Activated T-cell treated with anti-CD3 and anti-CD28 coated beads, Interleukin-2, amount 50 U/mL, for 72 hours (primary cell): ENCODE measurements at places on chromosomes 3 and 15. TPM values are rescaled to one million over a fixed set of nuclear protein-coding genes. Genes with fewer than 3 reads are reported as not detected.

Gene TBCCD1
- 13.6 TPM for total RNA-seq

Gene CGNL1
- total RNA-seq: not detected

Gene TICRR
- 18.5 TPM for total RNA-seq

Gene PCYT1A
- 56.9 TPM for total RNA-seq

Gene CCK
- not detected for total RNA-seq

Gene CYP1A2
- total RNA-seq: not detected

Gene TRA2B
- 233 TPM for total RNA-seq

Gene PLA2G4D
- not detected for total RNA-seq

DNA sequence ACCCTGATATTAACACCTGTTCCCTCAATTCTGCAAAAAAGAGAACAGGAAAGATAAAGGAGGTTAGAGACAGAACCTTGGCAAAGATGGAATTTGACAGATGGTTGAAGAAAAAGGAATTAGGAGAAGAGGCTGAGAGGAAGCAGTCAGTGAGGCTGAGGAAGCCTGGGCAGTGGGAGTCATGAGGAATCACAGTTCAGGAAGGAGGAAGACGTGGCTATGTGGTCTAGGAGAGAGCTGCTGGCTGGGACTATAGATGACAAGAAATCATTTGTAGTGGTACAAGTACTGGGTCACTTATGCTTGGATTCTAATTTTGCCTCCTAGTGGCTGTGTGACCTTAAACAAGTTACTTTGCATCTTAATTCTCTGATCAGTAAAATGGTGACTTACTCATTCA, 49.0 kb downstream of the LARS2 start:
- H3K27me3 ChIP-seq: no peaks in the 10 kb centered on the region
- DNase-seq: no peak
- no peaks in the 10 kb centered on the region for H3K4me1 ChIP-seq
- H3K27ac ChIP-seq: peak overlapping the region; percentile 8

GRCh38 chr15:37361621-37362020, 261.3 kb upstream of the MEIS2 start:
- H3K27me3 ChIP-seq: no peaks in the 10 kb centered on the region
- DNase-seq: no peak
- H3K36me3 ChIP-seq: no peaks in the 10 kb centered on the region
- H3K27ac ChIP-seq: no peak overlapping the region
- no peaks in the 10 kb centered on the region for H3K4me1 ChIP-seq

GRCh38 chr15:70245932-70246622, 148.4 kb upstream of the TLE3 start:
- peaks cover 25% of the 10 kb centered on the region for H3K27me3 ChIP-seq
- DNase-seq: no peak
- H3K4me1 ChIP-seq: peaks cover 48% of the 10 kb centered on the region

- H3K36me3 ChIP-seq: no peaks in the 10 kb centered on the region
- no peak overlapping the region for H3K27ac ChIP-seq
- no peak for DNase-seq
Measured at GRCh38 chr3:172171396-172172075, 132.2 kb downstream of the FNDC3B start.

GRCh38 chr15:79994615-79995014, 23.6 kb upstream of the BCL2A1 start:
- H3K36me3 ChIP-seq: no peaks in the 10 kb centered on the region
- no peaks in the 10 kb centered on the region for H3K27me3 ChIP-seq
- H3K27ac ChIP-seq: no peak overlapping the region

DNA sequence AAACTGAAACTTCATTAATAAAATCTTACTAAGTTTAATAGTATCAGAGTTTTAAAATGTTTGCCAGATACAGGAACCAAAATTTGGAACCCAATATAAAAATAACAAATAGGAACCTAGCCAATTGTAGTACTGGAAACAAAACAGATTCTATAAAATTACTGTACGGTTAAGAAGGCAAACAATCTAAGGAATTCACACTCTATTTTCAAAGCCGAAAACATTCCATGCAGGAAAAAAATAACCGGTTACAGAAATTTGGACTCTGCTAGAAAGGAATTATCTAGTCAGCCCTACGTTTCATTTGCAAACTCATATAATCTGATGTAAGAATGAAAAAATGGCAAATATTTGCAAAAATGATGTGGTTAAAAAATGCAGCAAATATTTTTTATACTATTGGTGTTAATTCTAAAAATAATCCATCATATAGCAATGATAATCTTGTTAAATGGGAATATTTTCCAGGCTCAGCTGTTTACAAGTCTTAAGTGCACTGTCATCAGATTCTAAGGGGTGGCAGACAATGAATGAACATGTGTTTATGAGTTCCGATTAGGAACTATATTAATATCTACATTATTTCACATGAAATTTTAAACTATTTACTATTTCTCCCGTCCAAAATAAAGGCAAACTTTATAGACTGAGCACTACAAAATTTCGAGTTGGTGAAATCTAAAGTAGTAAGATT, 58.1 kb downstream of the DCBLD2 start:
- H3K27me3 ChIP-seq: no peaks in the 10 kb centered on the region
- H3K4me1 ChIP-seq: no peaks in the 10 kb centered on the region
- H3K36me3 ChIP-seq: peaks cover 3% of the 10 kb centered on the region
- H3K4me3 ChIP-seq: no peak overlapping the region
- H3K27ac ChIP-seq: no peak overlapping the region

GRCh38 chr3:18670759-18671158, 245.6 kb upstream of the SATB1 start:
- no peak for DNase-seq
- peaks cover 10% of the 10 kb centered on the region for H3K36me3 ChIP-seq
- H3K27ac ChIP-seq: peak overlapping the region; percentile 95
- no peaks in the 10 kb centered on the region for H3K27me3 ChIP-seq

DNA sequence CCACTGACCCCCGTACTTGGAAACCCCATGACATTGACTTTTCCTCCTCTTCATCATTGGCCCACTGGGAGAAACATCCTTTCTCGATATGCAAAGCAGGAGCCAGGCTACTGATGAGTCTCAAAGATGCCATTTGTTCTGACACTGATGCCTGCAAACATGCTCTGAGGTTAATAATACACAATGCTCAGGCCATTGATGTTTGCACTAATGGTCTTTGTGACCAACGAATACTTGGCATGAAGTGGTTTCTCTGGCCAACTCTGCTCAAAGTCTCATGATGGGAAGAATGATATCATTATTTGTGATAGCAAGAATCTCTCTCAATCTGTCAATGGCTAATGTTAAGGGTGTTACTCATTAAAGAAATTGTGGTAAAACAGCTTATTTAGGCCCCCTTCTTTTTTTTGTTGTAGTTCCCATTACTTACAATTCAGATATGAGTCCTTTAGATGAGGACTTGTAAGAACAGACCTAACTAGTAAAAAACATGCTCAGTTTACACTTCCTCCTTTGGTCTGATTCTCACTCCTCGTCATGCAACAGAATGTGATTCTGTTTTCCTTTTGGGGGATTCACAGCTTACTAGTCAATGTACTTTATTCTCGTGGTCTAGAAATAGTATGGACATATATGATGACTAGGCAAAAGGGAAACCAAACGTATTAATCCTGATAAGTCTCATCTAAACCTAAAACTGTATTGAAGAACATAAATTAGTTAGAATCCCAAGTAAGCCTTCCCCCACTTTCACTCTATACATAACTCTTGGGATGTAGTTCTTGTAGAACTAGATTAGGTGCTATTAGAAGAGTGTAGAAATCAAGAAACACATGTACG, 488.8 kb upstream of the DPPA4 start:
- H3K27me3 ChIP-seq: no peaks in the 10 kb centered on the region
- H3K4me1 ChIP-seq: no peaks in the 10 kb centered on the region
- H3K27ac ChIP-seq: no peak overlapping the region
- H3K4me3 ChIP-seq: no peak overlapping the region
- H3K36me3 ChIP-seq: no peaks in the 10 kb centered on the region
- no peak for DNase-seq

DNA sequence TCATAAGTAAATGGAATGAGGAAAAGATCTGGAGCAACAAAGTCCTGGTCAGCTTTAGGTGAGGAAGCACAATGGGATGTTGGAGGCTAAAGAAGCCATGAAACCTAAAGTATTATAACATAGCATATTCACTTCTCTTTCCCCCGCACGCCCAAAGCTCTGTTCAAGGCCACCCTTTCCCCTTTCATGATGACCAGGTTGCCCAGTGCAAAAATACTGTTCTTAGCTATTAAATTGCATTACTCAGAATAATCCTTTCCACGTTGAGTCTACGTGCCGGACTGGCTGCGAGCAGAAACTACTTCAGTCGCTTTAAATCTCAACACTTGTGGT, 589 bp upstream of the MAPKBP1 start:
- H3K27me3 ChIP-seq: no peaks in the 10 kb centered on the region
- H3K27ac ChIP-seq: peak overlapping the region; percentile 55
- H3K4me1 ChIP-seq: peaks cover 45% of the 10 kb centered on the region
- no peak for DNase-seq

DNA sequence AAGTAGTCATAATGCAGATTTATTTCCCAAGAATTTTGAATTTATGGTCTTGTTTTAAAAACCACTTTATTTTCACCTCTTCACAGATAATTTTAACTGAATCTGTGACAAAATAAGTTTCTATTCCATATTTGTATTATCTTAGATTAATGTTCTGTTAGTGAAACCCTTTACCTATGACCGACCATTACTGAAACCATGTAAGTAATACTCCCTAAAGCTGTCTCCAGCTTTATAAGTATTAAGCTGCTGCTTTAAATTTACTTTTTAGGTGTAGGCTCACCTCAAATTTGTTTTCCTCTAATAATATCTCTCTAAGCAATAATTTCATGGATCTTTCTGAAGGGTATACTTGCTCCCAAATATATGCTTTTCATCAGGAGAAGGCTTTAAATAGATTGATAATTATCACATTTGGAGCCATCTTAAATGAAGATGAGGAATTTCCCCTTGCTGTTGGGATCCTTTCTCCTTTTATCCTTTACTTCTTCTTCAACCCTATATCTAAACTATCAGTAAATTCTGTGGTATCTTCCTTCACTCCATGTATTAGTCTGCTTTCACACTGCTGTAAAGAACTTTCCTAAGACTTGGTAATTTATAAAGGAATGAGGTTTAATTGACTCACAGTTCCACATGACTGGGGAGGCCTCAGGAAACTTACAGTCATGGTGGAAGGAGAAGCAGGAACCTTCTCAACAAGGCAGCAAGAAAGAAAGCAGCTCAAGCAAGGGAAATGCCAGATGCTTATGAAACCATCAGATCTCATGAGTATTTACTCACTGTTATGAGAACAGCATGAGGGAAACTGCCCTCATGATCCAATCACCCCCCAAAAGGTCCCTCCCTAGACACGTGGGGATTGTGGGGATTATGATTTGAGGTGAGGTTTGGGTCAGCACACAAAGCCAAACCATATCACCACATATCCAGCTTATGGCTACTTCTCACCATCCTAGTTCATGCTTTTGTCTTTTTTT, 92.3 kb upstream of the P2RY1 start:
- DNase-seq: no peak
- no peaks in the 10 kb centered on the region for H3K27me3 ChIP-seq
- no peak overlapping the region for H3K27ac ChIP-seq
- no peaks in the 10 kb centered on the region for H3K36me3 ChIP-seq
- no peak overlapping the region for H3K4me3 ChIP-seq
- no peaks in the 10 kb centered on the region for H3K4me1 ChIP-seq

DNA sequence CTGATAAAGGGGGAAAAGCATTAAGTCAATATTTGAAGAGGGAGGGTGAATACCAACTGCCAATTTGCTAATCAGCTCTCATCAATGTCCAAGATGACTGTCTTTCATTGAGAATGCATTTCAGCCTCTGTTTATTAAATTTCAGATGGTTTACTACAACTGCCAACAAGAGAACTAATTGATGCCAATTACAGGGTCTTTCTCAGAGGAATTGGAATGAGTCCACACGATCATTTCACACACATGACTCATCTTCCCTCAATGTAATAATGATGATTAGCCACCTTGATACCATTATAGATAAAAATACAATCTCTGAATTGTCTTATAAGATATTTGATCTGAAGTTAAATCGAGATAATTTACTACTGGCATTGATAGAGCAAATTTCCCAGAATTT, 1274.4 kb downstream of the ROBO2 start:
- no peaks in the 10 kb centered on the region for H3K27me3 ChIP-seq
- no peaks in the 10 kb centered on the region for H3K4me1 ChIP-seq
- H3K36me3 ChIP-seq: peaks cover 2% of the 10 kb centered on the region
- no peak overlapping the region for H3K4me3 ChIP-seq

DNA sequence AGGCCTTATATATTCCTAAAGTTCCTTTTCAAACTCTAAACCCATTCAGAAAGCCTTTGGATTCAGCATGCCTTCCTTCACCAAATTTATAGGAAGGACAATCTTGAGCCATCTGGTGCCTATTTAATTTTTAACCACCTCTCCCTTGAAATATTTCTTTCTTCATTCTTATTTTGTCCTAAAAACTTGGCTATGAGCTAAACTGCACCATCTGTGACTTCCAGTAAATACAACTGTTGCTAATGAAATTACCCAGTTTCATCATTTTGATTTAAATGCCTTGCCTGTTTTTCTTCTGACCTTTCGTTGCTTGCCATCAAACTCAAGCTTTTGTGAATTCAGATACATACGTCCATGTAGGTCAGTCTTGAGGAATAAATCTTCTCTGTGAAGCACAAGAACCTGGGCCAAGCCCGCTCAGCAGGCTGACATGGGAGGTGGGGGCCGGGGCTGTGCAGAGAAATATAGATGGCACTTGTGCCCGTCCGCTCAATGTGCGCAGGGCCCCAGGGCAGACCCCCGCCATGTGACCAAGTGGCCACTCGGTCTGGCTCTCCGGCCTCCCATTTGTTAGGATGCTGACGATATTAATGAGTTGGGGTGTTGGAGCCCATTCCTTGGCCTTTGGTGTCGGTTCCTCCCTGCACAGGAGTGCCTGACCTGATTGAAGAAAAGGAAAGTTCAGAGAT, 335.9 kb downstream of the VPS13C start:
- no peak for DNase-seq
- H3K27me3 ChIP-seq: peaks cover 18% of the 10 kb centered on the region
- H3K36me3 ChIP-seq: no peaks in the 10 kb centered on the region
- no peak overlapping the region for H3K27ac ChIP-seq

- no peak overlapping the region for H3K27ac ChIP-seq
- H3K4me1 ChIP-seq: no peaks in the 10 kb centered on the region
- no peak overlapping the region for H3K4me3 ChIP-seq
- DNase-seq: no peak
- H3K36me3 ChIP-seq: peaks cover 4% of the 10 kb centered on the region
- H3K27me3 ChIP-seq: peaks cover 45% of the 10 kb centered on the region
Measured at GRCh38 chr15:98503970-98504369, 144.4 kb upstream of the IGF1R start.

- DNase-seq: no peak
- H3K36me3 ChIP-seq: no peaks in the 10 kb centered on the region
- no peaks in the 10 kb centered on the region for H3K4me1 ChIP-seq
- H3K27me3 ChIP-seq: peaks cover 16% of the 10 kb centered on the region
Measured at GRCh38 chr3:127062926-127063325, 80.0 kb downstream of the PLXNA1 start.

- no peaks in the 10 kb centered on the region for H3K4me1 ChIP-seq
- no peak for DNase-seq
- H3K36me3 ChIP-seq: peaks cover 3% of the 10 kb centered on the region
- no peak overlapping the region for H3K27ac ChIP-seq
Measured at GRCh38 chr15:70902107-70902506, 9.5 kb downstream of the LRRC49 start.
